ENCODE measurements at places on chromosomes 3 and 15.
A peak's percentile ranks its signal among the peaks of the same experiment; 100 is the strongest.

DNA sequence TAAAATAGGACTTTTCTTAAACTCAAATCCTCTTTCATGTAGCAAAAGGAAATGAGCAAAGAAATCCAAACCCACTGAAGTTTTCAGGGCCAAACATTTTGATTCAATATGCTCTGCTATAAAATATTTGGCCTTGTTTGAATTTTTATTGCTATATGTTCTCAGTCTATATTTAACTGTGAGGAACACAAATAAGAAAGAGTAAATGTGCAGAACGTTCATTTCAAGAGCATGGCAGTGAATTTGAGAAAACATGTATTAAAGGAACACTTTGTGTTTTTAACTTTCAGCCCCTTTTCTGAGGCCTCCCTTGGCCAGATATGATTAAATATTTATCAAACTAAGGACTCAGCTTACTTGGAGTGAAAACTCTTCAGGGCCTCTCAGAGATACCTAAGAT lies 124.7 kb upstream of the CCNL1 start:
- no peak for DNase-seq

DNA sequence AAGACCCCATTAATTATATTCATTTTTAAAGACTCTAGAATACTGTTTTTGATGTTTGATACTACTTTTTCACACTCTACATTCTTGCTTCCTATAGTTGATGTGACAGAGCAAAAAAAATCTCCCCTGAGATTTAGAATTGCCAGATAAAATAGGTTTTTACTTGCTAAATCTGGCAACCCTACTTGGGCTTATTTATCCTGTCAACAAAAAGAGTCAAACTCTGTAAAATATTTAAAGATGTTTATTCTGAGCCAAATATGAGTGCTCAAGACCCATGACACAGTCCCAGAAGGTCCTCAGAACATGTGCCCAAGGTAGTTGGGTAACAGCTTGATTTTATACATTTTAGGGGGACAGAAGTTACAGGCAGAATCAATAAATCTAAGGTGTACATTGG lies 72.3 kb downstream of the DAPK2 start:
- DNase-seq = no peak

DNA sequence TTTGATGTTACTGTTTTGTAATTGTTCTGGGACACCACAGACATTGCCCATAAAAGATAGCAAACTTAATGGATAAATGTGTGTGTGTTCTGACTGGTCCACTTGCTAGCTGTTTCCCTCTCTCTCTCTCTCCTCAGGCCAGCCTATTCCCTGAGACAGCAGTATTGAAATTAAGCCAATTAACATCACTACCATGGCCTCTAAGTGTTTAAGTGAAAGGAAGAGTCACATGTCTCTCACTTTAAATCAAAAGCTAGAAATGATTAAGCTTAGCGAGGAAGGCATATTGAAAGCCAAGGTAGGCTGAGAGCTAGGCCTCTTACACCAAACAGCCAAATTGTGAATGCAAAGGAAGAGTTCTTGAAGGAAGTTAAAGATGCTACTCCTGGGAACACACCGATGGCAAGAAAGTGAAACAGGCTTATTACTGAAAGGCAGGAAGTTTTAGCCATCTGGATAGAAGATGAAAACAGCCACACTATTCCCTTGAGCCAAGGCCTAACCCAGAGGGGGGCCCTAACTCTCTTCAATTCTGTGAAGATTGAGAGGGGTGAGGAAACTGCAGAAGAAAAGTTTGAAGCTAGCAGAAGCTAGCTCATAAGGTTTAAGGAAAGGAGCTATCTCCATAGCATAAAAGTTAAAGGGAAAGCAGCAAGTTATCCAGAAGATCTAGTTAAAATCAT lies 295.1 kb downstream of the CHST2 start:
- DNase-seq = no peak

DNA sequence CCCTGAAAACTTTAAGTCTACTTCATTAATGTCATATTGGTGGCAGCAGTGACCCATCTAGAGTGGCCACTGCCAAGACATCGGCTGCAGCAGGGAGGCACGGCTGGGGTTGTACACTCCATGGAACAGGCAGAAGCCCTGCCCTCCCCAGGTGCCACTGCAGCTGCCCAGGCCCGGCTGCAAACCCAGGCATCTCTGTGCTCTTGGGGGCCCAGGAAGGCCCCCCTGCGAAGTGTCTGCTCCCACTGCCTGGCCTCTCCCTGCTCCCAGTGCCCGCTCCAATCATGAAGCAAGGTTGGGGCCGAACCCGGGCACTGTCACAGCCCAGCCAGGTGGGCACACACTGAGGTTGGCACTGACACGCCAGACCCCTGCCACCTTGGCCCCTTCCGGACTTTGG lies 12.1 kb upstream of the RPL14 start:
- DNase-seq = no peak

GRCh38 chr15:23497710-23498111 lies 50.7 kb upstream of the GOLGA6L2 start:
- no peak for DNase-seq

DNA sequence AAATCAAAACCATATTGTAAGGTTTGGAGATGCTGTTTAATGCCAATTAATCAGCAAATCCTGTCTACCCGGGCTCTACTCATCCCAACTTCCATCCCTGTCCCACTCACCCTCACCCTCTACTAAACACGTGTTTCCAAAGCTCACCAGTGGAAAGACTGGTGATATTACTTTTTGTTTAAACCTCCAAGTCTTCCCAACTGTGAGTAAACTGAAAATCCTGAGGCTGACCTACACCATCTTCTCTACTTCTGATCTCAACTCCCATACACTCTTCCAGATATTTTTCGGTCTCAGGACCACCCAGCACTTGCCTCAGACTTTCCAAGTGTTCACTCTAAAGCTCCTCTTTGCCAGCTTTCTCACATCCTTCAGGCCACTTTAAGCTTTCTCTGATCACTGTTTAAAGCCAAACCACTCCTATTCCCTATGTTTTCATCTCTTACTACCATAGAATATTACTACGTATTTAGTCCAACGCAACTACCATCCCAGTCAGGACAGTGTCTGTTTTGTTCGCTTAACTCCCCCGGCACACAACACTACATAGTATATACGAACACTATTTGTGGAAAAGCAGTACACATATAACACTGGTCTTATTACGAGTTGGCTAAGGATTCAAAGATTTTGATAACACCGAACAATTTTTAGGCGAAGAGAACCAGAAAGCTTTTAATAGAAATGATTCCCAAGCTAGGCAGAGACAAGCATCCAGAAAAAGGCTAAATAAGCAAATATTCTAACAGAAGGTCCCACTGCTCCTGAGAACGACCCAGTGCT lies 684 bp downstream of the RPL4 start:
- no peak for DNase-seq

DNA sequence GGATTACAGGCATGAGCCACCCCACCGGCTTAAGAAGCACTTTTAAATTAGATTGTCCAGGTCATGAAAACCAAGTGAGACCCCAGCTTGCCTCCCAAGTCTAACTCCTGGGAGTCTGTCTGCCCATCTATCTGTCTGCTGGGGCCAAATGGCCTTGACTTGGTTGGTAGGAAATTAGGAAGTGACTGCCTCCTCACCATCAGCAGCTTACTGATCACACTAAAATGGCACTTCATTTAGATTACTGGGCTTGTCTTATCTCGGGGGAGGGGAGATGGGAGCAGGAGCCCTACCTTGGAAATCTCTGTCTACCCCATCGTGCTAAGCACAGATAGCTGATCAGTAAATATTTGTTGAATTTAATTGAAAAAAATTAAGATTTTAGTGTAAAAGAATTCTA lies 5.6 kb upstream of the LRRC2 start:
- DNase-seq = no peak

- DNase-seq = no peak
These were observed 298.5 kb upstream of the MME start for GRCh38 chr3:154781595-154781994.

GRCh38 chr15:65450556-65450955 lies 27.8 kb upstream of the IGDCC4 start:
- no peak for DNase-seq

DNA sequence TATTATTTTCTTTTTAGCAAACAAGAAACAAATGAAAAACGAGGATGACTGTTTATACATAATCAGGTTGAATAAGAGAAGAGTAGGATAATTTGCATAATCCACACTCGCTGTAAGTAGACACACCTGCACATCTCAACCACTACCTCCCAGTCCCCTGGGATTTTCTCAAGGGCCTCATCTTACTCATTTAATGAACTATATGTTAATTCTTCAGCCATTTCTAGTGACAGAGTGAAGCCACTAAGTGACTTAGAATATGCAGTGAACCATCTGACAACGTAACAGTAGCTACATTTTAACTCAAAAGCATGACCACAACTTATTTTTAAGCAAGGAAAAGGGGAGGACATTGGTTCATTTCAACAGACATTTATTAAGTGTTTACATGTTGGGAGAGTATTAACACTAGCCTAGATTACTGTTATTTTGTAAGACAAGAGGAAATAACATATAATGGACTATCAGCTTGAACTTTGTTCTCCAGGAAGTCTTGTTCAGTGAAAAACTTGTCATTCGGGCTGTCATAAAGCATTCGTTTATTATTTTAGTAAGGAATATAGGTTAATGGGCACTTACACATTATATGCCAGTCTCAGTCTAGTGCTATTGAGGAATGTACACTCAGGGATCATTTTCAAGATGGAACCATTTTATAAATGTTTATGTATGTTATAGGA lies 173.0 kb upstream of the ROBO2 start:
- no peak for DNase-seq

DNA sequence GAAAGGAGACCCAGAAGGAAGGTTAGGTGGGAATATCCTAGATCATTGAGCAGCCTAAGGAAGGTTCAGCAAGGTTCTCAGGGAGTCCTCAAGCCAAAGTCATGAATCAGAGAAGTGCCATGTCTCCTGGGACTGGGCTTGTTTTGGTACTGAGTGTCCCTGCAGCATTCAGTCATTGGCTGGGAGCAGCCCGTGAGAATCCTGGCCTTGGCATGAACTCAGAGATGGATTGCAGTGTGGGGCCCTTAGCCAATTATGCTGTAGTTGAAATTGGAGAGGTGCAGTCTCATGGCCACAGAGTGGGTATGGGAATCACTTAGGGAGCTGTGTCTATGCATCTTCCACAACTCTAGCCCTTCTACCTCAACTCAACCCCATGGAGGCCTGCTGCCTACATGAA lies 17.0 kb upstream of the PPM1L start:
- no peak for DNase-seq

GRCh38 chr3:53792866-53793265 lies 53.4 kb downstream of the CHDH start:
- DNase-seq = no peak

DNA sequence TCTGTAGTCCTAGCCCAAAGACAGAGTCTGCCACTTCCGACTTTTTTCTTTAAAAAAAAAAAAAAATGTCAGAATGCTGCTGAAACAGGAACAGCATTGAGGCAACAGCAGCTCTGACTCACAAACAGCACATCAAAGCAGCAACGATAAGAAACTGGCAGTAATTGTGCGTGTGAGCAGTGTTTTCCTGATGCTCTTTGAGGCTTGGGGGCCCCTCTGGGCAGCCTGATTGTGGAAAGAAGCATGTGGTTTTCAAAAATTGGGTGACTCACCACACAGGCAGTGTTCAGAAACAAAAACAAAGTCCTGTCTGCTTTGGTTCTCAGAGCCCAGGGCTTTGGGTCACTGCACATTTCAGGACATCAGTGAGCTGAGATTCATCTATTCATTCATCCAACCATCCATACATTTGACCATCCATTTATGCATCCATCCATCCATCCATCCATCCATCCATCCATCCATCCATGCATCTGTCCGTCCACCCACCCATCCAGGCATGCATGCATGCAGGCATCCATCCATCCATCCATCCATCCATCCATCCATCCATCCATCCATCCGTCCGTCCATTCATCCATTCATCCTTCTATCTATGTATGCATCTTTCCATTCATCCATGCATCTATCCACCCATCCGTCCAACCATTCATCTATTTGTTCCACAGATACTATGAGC lies 308.4 kb downstream of the RPLP1 start:
- DNase-seq = peak; percentile 65

DNA sequence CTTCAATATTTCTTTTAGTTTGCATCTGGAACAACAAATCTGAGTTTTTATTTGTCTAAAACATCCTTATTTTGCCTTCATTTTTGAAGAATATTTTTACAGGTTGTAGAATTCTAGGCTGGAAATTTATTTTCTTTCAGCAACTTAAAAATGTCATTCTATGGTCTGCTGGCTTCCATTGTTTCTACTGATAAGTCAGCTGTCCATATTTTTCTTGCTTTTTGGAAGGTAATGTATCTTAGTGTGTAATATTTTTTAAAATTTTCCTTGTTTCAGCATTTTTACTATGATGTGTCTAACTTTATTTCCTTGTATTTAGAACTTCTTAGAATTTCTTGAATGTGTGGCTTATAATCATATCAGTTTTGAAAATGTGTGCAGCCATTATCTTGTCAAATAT lies 37.0 kb downstream of the SEMA6D start:
- DNase-seq = no peak

GRCh38 chr3:24937228-24937627 lies 442.6 kb upstream of the THRB start:
- DNase-seq = no peak

- no peak for DNase-seq
These were observed 88.0 kb upstream of the OSBPL11 start for GRCh38 chr3:125683067-125683829.

DNA sequence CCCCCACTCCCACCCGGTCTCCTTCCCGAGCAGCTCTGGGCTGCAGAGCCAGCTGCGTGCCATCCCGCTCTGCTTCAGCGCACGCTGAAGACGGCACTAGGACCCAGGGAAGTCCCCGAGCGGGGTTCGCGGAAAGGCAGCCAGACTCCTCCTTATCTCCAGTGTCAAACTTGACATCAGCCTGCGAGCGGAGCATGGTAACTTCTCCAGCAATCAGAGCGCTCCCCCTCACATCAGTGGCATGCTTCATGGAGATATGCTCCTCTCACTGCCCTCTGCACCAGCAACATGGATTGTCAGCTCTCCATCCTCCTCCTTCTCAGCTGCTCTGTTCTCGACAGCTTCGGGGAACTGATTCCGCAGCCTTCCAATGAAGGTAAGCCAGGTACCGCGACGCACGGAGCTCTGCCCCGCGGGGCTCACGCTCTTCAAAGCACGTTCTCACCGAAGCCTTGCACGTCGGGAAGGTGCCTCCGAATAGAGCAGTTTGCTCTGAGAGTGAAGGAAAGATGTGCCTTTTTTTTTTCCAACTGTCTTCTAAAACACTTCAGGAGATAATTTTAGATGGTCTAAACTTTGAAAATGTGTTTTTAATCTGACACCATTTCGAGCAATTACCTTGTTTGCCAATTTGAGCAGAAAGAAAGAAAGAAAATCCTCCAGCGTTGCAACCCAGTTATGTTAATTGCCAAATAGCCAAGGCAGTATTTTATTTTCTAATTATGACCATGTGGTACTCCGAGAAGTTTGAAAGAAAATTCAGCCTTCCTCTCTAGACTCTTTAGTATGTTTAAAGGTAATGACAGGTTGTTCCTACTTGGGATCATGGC lies at the start of gene EPHA3:
Gene EPHA3 (plus strand): TSS at position 161 of the 830 bp plus-strand sequence. CDS start 128 bp downstream, at position 289.
- peak; percentile 56 for DNase-seq

- DNase-seq = no peak
These were observed 42.3 kb downstream of the NR1D2 start for GRCh38 chr3:23987356-23987755.

GRCh38 chr15:58511599-58511987 lies 79.8 kb downstream of the LIPC start:
- DNase-seq = no peak
